ENCODE measurements at places on chromosomes 12 and 14. TPM values are rescaled to one million over a fixed set of nuclear protein-coding genes. Genes with fewer than 3 reads are reported as not detected.

- no peak for DNase-seq
Measured at GRCh38 chr12:27967551-27968054, 4.9 kb downstream of the PTHLH start.

- no peak for DNase-seq
Measured at GRCh38 chr12:127588249-127588648, 678.7 kb upstream of the TMEM132C start.

GRCh38 chr14:28142400-28143015 lies 624.1 kb upstream of the FOXG1 start:
- no peak for DNase-seq

DNA sequence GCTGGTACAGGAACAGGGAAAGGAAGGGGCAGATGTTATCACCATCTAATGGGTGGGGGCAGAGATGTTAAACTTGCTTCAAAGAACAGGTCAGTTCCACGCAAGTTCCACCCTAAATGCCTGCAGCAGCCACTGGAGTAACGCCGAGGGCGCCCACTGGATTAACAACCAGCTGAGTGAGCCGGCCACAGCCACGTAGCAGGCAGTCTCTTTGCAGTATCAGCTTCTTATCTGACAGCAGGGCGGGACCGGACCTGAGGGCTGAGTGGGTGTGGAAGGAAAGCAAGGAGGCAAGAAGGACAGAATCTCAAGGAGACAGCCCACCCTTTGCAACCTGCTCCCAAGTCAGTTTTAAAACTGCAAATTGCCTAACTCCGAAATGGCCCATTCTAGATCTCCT lies 38.4 kb upstream of the FOXN3 start:
- no peak for DNase-seq

GRCh38 chr14:99338313-99338712 lies 66.3 kb upstream of the BCL11B start:
- DNase-seq: no peak

GRCh38 chr12:126681676-126682075 lies 1585.3 kb upstream of the TMEM132C start:
- DNase-seq: no peak

DNA sequence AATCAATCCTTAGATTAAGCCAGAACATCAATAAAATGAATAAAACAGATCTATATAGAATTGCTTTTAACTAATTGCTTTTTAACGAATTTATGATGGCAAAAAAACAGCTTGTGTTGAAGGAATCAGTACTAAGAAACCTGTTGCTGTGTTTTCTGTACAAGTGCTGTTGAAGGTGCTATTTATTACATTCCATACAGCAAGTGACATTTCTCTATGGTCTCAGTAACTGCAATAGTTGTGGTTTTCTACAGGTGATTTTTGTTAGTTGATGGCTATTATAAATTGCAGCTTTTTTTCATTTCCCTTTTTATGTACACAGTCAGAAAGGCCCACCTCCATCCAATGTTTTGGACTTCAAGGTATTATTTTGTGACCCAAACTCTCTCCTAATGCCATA lies 56.6 kb downstream of the SLC2A13 start:
- DNase-seq: no peak

DNA sequence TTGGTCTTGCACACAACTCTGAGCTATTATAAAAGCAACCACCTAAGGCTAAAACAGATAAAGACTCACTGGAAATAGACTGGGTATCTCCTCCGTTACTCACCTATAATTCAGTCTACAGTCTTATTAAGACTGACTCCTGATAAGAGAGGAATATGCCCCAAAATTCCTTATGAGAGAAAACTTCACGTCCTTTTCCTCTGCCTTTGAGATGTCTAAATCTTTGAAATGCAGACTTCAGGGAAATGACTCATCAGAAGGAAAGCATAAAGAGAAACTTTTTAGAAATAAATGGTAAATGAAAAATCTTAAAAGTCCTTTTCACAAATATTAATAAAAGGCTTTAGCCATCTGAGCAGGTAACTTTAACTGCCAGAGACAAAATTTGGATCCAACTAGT lies 187.5 kb upstream of the RTL1 start:
- no peak for DNase-seq

- no peak for DNase-seq
Measured at GRCh38 chr12:81859521-81859920, 100.4 kb upstream of the PPFIA2 start.

DNA sequence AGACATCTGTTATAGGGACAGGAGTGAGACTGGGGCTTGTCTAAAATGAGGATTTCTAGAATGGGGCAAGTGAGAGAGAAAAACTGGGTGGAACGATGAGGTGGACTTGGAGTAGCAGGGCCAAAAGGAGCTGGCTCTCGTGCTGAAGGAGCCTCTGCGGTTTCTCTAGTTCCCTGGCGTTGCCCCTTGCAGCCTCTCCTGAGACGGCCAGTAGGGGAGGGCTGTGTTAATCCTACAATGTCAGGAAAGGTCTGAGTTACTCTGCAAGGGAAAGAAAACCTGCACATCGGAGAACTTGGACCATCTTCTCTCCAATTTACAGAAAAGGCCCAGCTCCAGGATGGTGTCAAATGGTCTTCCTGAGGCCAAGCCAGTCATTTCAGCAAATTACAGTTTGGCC lies 963.8 kb upstream of the FLRT2 start:
- DNase-seq: no peak

GRCh38 chr12:95003921-95004272 lies 400 bp upstream of the NDUFA12 start:
- no peak for DNase-seq

DNA sequence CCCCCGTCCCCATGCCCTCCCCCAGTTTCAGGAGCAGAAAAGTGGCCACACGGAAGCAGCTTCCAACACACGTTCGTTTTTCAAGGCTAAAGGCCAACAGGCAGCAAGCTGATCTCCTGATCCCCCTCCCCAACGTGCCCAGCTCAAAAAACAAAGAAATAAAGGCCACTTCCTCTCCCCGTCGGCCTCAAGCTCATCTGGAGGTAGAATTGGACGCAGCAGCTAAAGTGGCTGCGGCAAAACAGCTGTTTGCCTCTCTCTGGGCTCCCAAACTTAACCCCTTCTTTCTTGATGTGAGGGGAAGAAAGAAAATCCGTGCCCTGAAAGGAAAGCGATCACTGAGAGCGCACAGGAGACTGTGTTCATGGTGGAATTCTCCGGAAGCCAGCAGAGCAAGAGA lies 66.3 kb downstream of the SCARB1 start:
- no peak for DNase-seq

GRCh38 chr12:48716168-48716492 lies 377 bp downstream of the CCNT1 start:
- DNase-seq: no peak

DNA sequence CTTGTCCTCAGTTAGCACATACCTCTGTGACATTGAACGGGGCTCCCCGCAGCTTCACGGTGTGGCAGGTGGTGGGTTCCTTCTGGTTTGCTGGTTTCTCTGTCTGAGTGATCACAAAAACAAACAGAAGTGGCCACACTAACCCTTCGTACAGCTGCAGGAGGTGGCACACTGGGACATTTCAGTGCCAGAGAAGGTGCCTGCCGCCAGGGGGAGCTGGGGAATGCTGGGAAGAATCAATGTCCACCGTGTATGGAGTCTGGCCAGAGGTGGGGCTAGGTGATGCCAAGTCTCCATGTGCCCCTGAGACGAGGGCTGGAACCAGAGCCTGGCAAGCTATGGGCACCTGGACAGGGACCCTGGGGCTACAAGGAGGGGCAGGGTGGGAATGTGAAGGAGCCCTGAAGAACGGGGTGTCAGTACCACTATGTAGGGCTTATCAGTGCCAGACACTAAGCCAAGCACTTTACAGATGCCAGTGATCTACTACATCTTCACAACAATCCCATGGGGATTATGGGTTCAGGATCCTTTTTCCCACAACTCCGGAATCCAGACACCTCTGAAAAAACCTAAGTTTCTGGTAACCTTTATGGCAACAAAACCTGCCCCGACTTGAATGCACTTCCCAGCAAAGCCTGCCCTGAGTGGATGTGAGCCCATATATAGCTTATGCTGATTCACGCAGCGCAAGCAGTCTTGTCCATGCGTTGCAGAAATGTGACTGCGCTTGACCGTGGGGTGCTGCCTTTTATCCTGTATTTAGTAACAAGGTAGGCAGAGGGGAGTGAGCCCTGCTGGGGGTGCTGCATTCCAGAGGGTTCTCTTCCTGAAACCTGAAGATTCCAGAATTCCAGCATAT lies 10.8 kb downstream of the RBM19 start:
- no peak for DNase-seq

- no peak for DNase-seq
Measured at GRCh38 chr12:50720085-50720484, 43.8 kb upstream of the ATF1 start.

DNA sequence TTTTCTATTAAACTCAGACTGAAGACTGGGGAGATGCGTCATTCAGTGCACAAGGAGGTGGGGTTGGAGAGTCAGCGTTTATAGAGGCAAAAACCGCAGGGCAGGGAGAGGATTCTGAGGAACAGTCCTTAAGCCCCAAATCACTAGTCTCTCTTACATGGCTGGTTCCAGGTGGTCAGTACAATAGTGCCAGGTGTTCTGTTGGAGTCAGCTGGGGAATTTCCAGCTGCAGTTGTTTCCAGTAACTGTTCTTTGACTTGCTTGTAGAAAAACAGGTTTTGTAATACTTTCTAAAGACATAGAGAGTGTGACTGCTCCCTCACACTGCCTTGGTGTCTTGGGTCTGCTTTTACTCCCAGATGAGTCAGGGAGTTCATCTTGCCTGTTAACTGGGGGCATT lies 192.2 kb downstream of the TMTC3 start:
- DNase-seq: no peak

GRCh38 chr12:116539905-116540482 lies 19.2 kb upstream of the MAP1LC3B2 start:
- DNase-seq: no peak

DNA sequence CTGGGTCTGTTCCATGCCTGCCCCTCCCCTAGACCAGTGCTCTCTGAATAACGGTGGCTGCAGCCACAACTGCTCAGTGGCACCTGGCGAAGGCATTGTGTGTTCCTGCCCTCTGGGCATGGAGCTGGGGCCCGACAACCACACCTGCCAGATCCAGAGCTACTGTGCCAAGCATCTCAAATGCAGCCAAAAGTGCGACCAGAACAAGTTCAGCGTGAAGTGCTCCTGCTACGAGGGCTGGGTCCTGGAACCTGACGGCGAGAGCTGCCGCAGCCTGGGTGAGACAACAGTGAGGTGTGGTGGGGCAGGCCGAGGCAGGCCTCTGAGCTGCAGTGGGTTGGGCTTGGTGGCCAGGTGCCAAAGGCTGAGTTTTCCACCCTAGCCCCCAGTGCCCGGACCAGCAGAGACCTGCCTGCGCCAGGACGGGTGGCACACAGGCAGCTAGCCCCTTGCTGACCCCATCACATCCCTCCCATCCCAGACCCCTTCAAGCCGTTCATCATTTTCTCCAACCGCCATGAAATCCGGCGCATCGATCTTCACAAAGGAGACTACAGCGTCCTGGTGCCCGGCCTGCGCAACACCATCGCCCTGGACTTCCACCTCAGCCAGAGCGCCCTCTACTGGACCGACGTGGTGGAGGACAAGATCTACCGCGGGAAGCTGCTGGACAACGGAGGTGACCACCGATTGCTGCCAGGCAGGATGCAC lies 28.2 kb upstream of the LRP1-AS start:
- DNase-seq: peak; percentile 45

DNA sequence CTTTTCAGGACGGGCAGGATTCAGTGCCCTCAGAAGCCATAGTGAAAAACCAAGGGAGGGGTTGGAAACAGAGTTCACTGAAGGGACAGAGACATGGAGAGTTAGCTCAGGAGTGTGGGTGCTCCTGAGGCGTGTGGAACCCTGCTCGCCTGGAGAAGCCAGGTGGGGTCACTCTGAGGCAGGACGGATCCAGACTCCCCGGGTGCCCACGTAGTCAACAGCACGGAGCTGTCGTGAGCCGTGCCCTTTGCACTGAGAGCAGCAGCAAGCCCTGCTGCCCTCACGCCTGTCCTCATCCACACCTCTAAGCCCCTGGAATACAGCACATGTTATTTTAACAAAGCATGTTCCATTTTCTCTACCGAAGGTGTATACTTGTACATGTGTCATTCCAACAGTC lies 114.7 kb downstream of the FBXL14 start:
- no peak for DNase-seq

- DNase-seq: no peak
Measured at GRCh38 chr12:51216642-51217041, 1.2 kb downstream of the POU6F1 start.

DNA sequence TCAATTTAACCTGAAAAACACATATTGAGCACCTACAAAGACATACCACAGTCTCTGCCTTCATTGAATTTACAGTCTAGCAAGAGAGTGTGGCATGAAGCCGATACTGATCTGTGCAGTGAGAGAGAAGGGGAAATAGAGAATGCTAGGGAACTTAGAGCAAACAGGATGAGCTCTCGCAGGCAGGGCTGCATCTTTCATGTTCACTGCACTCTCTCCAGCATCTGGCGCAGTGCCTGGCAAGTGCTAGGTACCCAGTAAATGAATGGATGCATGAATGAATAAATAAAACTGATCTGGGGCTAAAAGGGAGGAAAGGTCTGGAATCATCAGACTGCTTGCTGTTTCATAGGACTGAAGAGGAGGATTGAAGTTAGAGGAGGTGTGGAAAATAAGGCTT lies 256.5 kb upstream of the NPAS3 start:
- no peak for DNase-seq

DNA sequence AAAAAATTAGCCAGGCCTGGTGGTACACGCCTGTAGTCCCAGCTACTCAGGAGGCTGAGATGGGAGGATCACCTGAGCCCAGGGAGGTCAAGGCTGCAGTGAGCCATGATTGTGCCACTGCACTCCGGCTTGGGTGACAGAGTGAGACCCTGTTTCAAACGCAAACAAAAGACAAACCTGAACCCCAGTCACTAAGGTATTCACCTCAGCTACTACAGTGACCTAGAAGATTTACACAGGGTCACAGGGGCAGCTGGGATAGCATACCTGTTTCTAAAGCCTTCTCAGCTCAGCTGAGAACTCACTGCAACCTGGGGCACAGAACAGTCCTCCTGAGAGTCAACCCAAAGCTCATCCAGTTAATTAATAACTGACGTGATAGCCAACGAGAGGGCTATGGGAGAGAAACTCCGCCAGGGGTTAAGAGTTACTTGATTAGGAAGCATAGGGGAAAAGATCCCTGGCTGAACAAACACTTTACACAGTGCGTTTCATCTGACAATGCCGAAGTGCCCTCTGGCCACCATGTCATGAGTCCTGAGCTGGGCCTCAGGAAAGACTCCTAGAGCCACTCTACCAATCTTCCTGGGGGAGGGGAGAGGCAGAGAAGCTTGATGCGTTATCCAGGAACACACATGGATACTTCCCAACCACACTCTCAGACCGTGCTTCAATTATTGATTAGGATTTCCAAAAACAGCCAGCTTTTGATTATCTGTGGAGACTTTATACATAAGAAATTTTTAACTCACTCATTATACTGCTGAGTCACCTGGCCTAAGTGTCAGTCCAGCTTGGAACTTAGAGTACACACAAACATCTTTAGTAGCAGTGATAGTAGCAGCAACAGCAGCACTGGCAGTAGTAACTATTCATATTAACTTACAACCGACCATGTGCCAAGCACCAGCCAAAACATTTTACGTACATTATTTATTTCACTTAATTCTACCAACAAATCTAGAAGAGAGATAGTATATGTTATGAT lies 48.2 kb downstream of the FOXN3 start:
- DNase-seq: no peak

Gene SOX5
- 61.4 TPM for total RNA-seq

Gene PTCSC3
- total RNA-seq: not detected

Gene RND1
- 0.53 TPM for total RNA-seq

Gene SCARB1
- 7.8 TPM for total RNA-seq

Gene TSPAN9
- total RNA-seq: 33.3 TPM

Gene OTOGL
- 4.5 TPM for total RNA-seq

Gene SVOP
- 0.48 TPM for total RNA-seq
